ENCODE measurements at places on chromosomes 12 and 14. TPM values are rescaled to one million over a fixed set of nuclear protein-coding genes. Genes with fewer than 3 reads are reported as not detected.

The ADAMTS20 gene
- 0.05 TPM for polyA plus RNA-seq

The STXBP6 gene
- 15.4 TPM for polyA plus RNA-seq

The OR4L1 gene
- polyA plus RNA-seq, result not detected

The SPX gene
- 29.0 TPM for polyA plus RNA-seq

The CDK2 gene
- 23.4 TPM for polyA plus RNA-seq

The KRT84 gene
- not detected for polyA plus RNA-seq

The RPGRIP1 gene
- polyA plus RNA-seq, result 0.82 TPM

The LMNTD1 gene
- polyA plus RNA-seq, result 0.16 TPM

The RNU4-1 gene
- not detected for polyA plus RNA-seq

The TMEM119 gene
- 30.2 TPM for polyA plus RNA-seq

The ZC2HC1C gene
- polyA plus RNA-seq, result 1.4 TPM

The ENDOU gene
- polyA plus RNA-seq, result 0.71 TPM

The RIMKLB gene
- polyA plus RNA-seq, result 88.9 TPM

The CLEC1B gene
- polyA plus RNA-seq, result 0.19 TPM

The OTX2 gene
- not detected for polyA plus RNA-seq

The PTPN11 gene
- polyA plus RNA-seq, result 60.3 TPM

The RACGAP1 gene
- polyA plus RNA-seq, result 20.7 TPM

The SHMT2 gene
- 64.4 TPM for polyA plus RNA-seq

The LRRC9 gene
- polyA plus RNA-seq, result 0.47 TPM

The FBXW8 gene
- polyA plus RNA-seq, result 13.3 TPM

The TUNAR gene
- polyA plus RNA-seq, result 0.06 TPM

The SRRM4 gene
- 0.22 TPM for polyA plus RNA-seq

The CCDC196 gene
- polyA plus RNA-seq, result not detected

The RND1 gene
- 0.38 TPM for polyA plus RNA-seq

The TMTC1 gene
- polyA plus RNA-seq, result 43.9 TPM
